ENCODE measurements at places on chromosomes 1 and 21.
A peak's percentile ranks its signal among the peaks of the same experiment; 100 is the strongest.

DNA sequence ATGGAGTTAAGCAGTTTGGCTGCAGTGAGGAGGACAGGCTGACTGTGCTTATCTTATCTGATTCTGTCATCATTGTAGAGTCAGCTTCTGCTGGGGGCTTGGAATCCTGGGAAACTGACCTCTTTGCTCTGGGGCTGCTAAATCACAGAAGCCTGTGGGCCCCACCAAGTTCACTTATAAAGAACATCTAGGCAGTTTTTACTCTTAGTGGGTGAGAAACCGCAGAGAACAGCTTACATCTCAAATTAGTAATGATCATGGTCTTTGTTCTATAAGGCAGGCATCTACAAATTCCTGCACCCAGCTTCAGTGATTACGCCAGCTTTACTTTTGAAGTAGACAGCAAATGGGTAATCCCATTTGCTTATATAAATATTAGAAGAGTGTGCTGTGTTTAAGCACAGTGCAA is 75.7 kb downstream of the ZC3H11B start:
- DNase-seq = no peak

DNA sequence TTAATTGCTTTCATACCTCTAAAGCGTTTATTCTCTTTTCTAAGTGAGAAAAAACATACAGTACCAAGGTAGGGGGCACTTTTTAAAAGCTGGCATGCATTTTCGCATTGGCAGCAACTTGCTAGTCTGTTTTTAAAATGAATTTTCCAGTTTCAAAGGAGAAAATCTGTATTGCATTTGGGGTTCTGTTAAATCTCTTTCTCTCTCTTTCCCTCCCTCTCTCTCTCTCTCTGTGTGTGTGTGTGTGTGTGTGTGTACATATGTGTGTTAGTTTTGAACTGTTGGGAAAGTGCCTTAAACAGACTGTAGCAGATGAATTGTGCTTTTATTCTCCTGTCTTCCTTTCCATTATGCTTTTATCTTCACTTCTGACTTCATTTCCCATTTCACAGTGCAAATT is 7.3 kb downstream of the NIBAN1 start:
- DNase-seq = no peak

GRCh38 chr21:41866274-41866809 is 12.8 kb downstream of the PRDM15 start:
- DNase-seq = no peak

GRCh38 chr1:217244971-217245370 is 385.9 kb downstream of the GPATCH2 start:
- DNase-seq = no peak

GRCh38 chr1:66401244-66401643 is 132.7 kb upstream of the SGIP1 start:
- no peak for DNase-seq

DNA sequence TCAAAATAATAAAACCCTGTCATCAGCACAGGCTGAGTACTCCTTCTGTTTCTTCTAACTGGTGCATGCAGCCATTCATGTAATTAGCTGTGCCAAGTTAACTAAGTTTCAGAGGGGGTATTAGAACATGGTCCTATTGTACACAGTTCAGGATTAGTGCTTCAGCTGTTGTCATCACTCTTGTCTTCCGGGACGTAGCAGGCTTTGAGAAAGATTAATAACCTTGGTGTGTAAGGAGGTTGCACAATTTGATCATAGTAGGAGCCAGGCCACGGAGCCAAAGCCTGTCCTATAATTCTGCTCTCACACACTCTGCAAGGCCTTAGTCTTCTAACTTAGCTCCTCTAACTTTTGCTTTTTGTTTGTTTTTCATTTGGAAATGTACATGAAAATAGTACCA is 44.7 kb downstream of the PTGFRN start:
- DNase-seq = no peak

DNA sequence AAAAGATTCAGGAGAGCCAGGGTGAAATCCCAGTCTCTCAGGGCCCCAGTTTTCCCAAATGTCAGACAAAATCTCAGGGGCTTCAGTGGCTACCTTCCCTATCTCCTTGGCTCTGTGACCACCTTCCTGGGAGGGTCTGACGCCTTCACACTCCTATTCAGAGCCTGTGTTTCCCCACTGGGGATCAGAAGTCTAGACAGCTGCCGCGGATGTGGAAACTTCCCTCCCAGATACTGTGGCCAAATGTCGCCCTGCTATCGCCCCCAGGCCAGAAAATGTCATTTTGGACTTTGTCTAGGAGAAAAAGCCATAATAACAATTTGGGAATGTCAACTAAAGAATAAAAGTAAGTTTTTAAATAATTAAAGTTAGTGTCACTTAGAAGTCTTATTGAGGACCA is 15.9 kb downstream of the A3GALT2 start:
- DNase-seq = no peak

- DNase-seq = no peak
Observed at GRCh38 chr1:183876309-183876708, 71.4 kb downstream of the RGL1 start.

DNA sequence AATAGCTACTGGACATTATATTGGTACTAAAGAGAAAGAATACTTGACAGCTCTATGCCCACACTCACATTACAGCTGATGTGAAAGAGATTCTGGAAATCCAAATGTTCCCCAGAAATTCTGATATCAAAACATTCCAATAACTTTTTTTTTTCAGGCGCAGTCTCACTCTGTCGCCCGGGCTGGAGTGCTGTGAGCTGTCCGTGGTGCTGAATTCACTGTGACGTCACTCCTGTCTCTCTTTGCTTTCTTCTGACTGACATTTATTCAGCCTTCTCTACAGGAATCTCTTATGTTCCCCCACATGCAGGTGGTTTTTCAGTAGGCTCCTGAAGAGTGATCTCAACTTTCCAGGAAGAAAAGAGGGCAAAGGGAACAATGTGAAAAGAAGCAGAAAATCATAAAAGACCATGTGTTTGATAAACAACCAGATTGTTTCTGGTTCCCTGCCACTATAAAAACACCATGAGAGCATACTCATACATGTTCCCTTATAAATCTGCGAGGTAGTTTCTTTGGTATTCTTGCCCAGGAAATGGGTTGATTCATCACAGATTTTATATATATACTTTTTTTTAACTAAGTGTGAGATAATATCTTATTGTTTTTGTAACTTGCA is 6.2 kb downstream of the S100A7A start:
- peak; percentile 68 for DNase-seq

- DNase-seq = peak; percentile 67
Observed at GRCh38 chr1:21659099-21659923, 9.8 kb downstream of the RAP1GAP start.

- no peak for DNase-seq
Observed at GRCh38 chr21:34333121-34333739, 30.6 kb upstream of the KCNE2 start.

DNA sequence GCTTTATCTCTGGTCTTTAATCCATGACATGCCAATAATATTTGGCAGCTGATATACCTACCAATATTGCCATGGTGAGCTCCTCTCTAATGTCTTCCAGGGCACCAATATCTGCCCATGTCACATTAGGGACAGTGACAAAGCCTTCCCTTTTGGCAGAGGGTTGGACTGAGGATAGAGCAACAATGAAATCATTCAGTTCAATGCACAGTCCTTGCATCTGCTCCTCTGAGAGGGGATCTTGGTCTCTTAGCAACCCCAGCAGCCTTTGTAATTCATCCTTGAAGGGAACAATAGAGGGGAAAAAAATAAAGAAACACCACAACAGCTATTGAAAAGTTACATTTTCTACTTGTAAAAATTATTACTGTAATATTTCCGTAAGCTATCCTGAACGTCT is 42.3 kb downstream of the NVL start:
- no peak for DNase-seq

- peak; percentile 41 for DNase-seq
Observed at GRCh38 chr1:16677552-16678431, 11.0 kb upstream of the RNU1-3 start.

DNA sequence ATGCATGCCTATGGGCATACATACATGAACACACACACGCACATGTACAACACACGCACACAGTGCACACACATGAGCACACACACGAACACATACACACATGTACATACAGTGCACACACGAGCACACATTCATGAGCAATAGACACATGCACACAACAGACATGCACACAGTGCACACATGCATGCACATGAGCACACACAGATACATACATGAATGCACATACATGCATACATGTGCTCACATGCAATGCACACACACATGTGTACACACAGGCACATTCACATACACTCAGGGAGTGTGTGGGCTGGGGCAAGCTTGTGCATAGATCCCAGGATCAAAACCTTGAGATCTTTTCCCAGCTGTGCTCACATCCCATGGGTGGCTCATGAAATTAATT is 18.9 kb downstream of the CRYAA start:
- DNase-seq = no peak

DNA sequence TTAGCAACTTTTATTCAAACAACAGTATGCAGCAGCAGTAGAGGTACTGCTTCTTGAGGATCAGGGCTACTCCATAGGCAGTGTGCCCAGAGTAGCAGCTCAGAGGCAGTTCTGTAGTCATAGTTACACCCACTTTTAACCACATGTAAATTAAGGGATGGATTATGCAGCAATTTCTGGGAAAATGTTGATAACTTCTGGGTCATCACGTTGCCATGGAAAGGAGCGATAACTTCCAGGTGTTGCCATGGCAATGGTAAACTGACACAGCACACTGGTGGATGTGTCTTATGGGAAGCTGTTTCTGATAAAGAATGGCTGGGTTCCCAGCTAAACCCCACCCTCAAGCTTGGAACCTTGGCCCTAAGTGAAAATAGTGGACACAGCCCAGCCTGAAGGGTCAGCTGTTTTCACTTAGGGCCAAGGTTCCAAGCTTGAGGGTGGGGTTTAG is 29.0 kb upstream of the PLA2G2A start:
- DNase-seq = no peak

DNA sequence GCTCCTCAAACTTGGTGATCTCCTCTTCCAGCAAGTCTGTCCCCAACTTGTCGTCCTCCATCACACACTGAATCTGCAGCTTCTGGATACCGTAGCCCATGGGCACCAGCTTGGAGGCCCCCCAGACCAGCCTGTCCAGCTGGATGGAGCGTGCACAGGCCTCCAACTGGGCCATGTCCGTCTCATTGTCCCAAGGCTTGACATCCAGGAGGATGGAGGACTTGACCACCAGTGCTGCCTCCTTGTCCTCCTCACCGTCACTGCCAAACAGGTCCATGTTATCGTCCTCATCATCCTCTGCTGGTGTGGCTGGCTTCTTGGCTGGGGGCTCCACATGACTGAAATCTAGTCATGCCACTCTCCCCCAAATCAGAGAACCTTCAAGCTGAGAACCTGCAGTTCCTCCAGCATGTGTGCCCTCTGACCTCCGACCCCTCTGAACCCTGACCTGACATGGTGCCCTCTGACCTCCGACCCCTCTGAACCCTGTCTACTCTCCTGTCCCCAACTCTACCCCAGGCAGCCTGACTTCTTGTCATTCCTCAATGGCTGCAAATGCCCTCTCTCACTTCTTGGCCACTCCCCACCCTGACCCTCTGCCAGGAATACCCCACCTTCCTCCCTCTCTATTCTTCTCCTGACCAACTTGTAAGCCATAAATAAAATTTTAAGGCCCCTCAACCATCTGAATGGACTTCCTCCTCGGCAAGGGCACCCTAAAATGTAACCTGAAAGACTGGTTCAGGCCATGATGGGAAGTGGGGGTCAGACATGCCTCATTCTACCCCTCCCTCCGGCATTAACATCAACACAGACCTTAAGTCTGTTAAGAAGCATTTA is 275.7 kb upstream of the C1orf174 start:
- no peak for DNase-seq

GRCh38 chr1:162984699-162985098 is 84.5 kb upstream of the RGS4 start:
- DNase-seq = no peak

DNA sequence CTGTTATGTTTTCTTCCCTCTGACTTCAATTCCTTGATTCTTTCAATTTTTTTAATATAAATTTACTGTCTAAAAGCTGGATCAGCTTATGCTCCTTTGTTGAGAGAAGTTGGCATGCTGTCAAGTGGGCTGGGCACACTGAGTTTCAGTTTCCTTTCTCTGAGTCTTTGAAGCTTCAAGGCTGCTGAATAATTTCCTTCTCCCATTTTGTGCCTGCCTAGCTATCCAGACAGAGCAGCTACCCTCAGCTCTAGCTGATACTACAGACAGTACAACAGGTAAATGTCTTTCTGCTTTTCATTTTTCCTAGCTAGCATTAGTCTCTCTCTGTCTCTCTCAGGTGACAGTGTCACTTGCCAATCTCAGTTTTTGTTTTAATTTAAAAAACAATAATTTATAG is at the start of gene IFI44:
IFI44 (plus strand) TSS at position 204 of the 400 bp plus-strand sequence. CDS start 365 bp downstream, outside the sequence.
- DNase-seq = no peak

DNA sequence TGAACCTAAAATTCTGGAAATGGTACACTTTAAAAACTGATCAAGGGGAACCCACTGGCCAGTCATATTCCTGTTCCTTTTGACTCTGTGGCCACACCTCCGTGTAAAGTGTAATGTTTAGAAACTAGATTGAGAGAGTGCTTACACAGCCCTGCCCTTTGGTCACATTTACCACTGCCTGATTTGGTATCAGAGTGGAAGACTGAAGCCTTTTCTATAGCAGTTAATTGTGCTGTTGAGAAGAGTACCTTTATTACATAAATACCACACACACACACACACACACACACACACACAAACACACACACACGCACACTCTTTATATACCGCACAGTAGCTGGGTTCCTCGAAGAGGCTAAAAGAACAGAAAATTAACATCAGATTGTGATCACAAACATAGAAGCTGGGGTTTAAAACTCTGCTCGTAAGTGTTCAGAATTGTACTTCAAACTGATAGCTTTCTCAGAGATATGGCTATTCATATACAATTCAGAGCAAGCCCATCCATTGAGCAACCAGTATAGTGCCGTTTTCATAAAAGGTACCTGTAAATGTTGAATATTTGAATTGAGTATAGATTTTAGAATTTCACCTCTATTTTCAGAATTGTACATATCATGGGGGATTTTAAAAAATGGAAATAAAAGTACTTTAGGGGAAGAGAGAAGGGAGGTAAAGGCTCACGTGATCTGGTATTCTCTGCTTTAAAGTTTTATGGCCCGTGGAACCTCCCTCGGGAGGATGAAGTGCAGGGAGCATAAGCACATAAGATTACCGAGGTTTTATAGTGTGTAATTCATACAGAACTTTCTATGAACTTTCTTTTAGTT is 37.5 kb downstream of the CAMTA1 start:
- DNase-seq = no peak

GRCh38 chr1:155131856-155132255 is 3.8 kb upstream of the SLC50A1 start:
- DNase-seq = no peak

DNA sequence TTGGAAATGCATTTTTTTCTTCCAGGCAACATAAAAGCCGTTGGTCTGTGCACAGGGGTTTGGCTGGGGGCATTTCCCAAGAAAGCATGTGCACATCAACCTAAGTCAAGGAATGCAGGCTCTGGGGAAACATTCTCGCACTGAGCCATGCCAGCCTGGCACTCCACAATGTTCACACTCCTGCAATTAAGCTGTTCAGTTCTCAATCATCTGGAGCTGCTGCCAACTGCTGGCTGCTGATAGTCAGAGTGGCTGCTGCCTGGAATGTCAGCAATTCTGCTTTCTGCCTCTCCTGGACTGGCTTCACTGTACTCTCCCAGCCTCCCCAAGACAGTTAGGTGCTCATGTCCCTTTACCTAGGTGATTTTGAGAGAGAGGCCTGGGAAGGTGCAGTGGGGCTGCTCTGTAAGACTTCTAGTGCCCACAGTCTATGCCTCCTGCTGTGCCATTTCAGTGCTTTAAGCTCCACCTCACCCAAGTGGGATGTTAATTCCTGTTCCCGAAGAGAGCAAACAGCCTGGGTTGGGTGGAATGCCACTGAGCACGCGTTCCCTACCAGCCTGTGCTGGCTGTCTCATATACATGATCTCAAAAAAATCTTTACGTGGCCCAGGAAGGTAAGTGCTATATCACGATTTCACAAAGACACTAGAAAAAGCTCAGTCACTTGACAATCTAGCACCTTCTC is 131.7 kb downstream of the BRINP2 start:
- no peak for DNase-seq

Data from bone marrow (tissue), 2 donors.